ENCODE measurements at places on chromosomes 1 and 21.
A peak's percentile ranks its signal among the peaks of the same experiment; 100 is the strongest.

DNA sequence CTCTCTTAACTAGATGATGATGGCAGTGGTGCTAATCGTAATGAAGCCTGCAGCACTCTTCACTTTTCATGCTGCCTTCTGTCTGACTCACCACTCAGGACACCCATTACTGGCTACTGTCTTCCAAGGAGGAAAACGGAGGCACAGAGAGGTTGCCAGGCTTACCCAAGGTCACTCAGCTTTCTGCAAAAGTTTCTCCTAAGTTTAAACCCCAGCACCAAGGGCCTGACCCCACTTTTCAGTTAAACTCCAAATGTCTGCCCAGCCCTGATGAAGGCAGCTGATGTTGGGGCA is 78.1 kb upstream of the RUNX3 start:
- no peak for DNase-seq

GRCh38 chr1:110091791-110092190 is 20.5 kb upstream of the UBL4B start:
- DNase-seq: no peak

DNA sequence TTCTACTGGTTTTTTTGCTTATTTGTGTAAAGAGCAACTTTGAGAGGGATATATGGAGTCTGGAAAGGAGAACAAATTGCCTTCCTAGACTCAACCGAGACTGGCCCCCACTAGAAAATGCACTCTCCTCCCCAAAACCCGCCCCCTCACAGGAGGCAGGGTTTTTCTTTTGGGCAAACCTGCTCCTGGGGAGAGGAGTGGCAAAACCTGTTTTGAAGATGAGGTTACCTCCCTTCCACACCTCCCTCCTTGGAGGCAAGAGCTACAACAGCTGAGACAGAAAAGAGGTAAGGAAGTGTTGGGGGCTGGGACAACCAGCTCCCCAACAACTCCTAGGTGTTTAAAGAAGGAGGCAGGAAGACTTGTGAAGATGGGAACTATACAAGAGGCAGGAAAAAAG is at the start of gene BNIPL:
Gene BNIPL, plus strand, starts transcription at position 231 of the 400 bp plus-strand sequence. Its CDS starts 140 bp downstream, at position 371.
- no peak for DNase-seq

GRCh38 chr1:202691816-202692215 is 18.4 kb downstream of the SYT2 start:
- no peak for DNase-seq

DNA sequence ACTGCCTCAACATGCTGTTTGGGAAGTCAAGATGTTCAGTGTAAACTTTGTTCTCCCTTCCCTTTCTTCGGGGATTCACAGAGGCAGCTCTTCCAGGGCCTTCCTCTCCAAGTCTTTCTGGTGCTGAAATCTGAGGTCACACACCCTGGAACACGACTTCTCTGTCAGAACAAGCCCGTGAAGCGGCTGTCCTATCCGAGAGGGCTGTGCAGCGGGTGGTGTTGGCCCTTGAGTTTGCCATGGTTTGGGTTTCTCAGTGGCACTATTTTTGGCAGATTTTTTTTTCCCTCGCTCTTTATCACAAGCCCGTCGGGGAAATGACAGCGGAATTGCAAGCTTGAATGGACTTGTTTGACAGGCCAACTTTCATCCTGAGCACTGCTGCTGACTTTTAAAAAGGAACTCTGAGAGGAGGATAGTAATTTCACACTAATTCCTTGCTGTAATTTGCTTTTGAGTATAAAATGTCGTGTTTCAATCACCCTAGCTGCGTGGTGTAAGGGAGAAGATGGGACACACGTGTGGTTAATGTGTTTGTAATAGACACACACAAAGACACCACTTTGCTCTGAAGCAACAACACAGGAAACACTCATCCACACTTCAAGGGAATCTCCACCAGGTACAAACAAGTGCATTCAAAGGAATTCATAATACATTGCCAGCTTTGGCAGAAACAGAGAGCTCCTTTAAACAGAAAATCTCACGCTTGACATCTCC is 60.1 kb upstream of the TARBP1 start:
- DNase-seq: no peak

GRCh38 chr1:201877877-201878401 is 10.8 kb upstream of the SHISA4 start:
- DNase-seq: no peak

GRCh38 chr1:192159781-192160180 is 1.5 kb downstream of the RGS18 start:
- DNase-seq: no peak

DNA sequence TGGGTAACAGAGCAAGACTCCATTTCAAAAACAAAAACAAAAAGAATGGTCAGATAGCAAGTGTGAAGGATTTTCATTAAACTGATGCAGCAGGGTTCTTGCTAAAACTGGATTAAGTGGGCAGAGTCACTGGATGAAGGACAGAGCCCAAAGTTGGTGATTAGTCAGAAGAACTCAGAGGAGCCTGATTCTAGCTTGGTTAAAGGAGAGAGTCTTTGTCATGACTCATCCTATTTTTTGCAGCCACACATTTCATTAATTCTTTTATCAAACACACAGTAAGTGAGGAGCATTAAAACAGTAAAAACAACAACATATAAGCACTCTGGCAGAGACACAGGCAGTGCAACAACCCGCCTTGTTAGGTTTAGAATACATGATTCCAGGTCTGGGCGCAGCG is 56.0 kb upstream of the EDARADD start:
- no peak for DNase-seq

DNA sequence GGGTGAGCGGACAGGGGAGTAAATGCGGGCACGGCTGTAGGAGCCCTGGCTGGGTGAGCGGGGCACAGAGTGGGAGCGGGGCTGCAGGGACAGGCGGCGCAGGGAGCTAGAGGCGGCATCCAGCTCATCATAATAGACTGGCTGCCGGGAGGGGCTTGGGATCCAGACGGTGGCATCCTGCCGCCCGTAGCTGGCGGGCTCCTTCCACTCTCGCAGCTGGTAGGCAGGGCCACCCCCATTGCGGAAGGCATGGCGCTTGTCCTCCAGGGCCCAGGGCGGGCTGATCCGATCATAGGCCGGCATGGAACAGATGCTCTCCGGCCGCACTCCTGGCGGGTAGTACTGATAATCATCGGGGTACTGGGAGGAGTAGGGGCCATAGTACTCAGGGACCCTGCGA is 43.7 kb upstream of the GOLT1A start:
- no peak for DNase-seq

DNA sequence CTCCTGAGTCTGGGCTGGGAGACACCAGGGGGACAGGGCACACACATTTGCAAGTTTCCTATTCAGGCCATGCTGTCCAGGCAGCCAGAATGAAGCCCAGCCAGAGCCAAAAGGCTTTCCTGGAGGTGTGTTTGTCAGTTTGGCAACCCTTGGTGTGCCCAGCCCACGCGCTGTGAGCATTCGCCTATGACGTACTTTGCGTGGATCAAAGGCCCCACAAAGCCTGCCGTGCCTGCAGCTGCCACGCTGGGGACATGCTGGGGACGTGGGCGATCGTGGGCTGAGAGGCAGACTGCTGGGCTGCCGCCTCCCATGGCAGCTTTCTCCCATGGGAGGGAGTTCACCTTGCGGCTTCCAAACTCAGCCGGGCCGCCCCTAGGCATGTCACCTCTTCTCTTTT is 57.5 kb downstream of the CD247 start:
- DNase-seq: no peak

DNA sequence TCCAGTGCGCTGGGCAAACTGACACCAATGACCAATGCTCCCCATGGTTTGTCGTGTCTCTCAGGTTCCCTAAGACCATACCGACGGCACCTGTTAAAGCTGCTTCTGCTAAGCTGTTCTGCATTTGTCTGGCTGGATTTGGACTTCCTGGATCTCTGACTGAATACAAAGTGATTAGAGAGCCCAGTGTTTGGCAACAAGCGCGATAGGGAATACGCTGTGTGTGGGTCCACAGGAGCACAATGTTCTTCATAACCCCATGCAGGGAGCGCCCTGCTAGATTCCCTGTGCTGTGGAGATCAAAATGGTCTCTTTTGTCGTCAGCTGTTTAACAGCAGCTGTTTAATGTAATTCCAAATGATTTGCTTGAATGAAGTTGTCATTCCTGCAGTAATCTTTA is 26.0 kb upstream of the ESRRG start:
- DNase-seq: no peak

DNA sequence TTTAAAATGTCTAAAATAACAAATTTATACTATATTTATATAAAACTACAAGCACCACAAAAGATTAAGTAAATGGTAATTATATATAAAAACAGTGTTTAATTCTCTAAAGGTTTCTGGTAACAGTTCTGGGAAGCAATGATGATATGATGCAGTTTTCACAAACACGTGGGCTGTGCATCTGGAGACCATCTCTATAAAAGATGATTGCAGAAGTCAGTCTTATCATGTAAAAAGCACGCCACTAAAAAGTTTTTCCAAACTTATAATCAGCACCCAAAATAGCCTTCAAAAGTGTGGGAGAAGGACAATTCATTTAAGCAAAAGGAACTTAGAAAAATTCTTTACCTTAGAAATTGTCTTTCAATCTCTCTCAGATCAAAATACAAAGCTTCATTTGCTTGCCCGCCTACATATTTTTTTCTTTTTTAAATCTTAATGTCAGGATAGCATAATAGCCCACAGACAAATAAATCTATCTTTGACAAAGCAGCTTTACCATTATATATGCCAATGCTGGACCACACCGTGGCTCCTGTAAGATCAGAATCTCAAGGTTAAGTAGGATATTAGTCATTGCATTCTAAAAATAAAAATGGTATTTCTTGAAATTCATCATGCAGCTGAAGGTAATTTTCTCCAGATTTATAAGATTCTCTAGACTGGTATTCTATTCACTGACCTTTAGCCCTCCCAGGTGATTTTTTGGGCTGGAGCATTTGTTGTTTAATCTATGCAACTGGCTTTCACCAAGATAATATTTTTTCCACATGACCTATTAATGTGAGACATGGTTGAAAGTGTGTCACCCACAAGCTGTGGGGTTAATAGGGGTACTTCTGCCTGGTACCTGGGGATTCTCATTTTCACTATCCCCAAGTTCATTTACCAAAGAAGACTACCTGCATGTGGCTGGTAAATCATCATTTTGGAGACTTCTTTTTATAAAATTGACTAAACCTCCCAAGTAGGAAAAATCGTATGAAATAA is 189.6 kb upstream of the ST6GALNAC5 start:
- no peak for DNase-seq

DNA sequence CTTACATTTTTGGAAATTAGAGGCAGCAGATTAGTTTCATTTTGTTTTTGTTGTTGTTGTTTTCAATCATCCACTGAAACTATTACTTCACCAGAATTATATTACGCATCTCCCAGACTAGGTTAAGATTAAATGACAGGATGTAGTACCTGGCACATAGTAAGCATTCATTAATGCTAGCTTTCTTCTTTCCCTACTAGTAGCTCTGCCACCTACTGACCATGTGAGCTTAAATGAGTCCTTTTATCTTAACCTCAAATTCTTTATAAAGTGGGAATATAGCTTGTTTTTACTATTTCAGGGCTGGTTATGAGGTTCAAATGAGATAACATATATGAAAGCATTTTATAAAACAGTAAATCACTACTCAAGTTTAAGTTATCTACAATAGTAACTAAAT is 10.2 kb upstream of the ASPM start:
- no peak for DNase-seq

DNA sequence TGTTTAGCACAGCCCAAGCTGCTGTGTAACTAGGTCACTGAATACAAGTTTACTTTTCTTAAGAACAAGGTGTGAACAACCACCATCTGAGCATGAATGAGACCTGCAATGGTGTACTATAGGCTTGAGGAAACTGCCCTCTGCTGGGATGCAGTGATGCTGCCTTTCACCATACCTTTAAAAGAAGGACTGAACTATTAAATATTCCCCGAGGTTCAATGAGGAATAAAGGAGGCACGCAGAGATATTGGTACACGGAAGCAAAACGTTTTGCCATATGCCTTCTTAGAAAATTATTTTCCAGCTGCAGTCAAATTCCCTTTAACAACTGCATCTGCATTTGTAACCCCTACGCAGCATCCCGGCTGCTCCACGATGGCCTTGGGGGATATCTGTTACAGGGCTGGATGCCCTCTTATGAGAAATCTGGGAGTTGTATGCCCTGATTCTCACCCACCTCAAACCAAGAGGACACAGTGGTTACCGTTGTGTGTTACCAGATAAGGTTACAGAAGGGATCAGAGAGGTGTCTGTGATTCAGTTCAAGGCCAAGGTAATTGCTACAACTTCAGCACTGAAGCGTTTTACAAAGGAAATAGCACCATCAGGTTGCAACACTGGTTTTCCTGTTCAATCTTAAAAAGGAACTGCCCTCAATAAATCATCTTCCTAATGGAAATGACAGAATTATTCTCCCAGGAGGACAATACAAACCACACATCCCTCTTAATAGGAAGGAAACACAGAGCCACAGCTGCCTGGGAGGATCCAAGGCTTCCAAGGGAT is 470.5 kb downstream of the LTN1 start:
- no peak for DNase-seq

- DNase-seq: no peak
These were observed 41.2 kb downstream of the SKI start for GRCh38 chr1:2269193-2269921.

DNA sequence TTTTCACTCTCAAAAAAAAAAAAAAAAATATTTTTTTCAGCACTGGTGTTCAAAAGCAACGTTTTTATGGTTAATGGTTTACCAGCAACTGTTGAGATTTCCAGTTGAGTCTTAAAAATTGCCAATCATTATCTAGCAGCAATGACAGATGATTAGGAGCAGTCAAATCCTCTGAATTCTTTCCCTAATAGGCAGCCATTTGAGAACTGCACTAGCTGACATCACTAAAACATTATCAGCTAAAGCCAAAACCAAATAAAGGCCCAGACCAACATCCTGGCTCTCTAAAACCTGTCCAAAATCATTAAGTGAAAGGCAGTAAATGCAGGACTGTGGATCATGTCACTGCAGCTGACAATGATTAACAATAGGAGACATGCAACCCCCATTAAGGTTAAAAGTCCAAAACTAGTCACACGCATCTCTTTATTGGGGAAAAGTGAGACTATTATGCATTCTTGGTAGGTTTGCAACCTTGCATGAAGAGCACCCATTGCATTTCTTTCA is 14.0 kb downstream of the SFPQ start:
- DNase-seq: no peak

GRCh38 chr1:78743626-78744025 is 94.0 kb downstream of the IFI44 start:
- DNase-seq: no peak

DNA sequence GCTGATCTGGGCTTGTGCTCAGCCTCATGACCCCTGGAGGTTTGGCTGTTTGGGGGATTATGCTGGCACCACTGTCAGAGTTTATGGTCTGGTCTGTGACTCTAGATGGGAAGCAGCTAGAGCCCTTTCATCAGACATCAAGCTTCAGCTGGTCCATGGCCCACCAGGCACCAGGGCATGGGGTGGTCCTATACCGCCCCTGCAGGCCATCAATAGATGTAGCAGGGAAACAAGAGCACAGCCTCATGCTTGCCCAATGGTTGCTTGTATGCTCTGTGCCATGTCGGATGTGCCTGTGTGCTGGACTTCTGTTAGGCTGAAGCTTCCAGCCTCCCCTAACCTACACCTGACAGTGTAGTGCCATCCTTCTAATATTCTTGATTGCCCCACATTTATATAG is 71.1 kb upstream of the CD34 start:
- DNase-seq: peak; percentile 57

Measured in germinal center (tissue), 1 donor.